ENCODE measurements at places on chromosomes 4 and X.

- DNase-seq = no peak
Observed at GRCh38 chr4:64272432-64272831, 136.8 kb downstream of the TECRL start.

- DNase-seq = no peak
Observed at GRCh38 chr4:150315175-150315574, 236.9 kb downstream of the DCLK2 start.

DNA sequence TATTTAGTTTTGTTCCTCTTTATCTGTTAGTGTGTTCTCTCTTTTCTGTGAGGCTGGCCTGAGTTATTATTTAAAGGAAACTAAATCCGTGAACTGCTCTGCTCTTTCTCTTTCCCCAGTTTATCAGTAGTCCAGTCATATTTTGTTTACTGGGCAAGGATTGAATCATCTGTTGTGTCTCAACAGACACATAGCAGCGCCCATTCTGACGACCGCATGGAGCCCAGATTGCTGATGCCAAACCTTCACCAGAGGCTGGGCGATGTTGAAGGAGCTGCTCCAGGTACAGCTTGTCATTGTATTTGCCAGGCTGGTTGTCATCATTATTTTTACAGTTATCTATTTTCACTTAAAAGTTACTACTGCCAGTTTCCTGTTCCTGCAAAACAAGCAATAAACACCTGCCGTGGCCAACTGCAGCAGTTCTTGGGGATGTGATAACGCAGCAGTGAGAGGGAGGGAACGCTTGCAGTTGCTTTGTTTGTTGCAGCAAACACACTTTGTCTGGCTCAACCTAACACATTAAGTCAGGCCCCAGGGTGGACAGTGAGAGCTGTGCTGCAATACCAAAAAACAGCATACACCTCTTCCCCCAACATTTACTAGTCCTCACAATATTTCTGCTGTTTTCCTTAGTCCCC is 10.1 kb downstream of the REELD1 start:
- DNase-seq = no peak

GRCh38 chrX:37989304-37989703 is 17.0 kb upstream of the SYTL5 start:
- no peak for DNase-seq

DNA sequence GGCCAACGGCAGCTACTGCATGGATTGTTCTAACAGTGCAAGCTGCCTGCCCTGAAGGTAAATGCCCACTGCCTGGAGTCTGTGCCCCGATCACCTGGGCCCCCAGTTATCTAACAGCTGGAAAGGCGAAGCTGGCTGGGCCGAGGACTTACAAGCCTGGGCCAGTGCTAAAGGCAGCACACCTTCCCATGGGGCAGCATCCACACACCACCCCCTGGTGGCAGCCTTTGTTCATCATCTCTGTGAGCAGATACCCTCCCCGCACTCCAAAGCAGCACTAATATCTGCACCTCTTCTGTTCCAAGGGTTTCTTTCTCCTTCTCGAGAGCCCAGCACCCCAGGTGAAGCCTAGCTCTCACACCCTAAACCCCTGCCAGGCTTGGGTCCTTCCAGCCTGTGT is 7.6 kb downstream of the SLC2A9 start:
- no peak for DNase-seq

DNA sequence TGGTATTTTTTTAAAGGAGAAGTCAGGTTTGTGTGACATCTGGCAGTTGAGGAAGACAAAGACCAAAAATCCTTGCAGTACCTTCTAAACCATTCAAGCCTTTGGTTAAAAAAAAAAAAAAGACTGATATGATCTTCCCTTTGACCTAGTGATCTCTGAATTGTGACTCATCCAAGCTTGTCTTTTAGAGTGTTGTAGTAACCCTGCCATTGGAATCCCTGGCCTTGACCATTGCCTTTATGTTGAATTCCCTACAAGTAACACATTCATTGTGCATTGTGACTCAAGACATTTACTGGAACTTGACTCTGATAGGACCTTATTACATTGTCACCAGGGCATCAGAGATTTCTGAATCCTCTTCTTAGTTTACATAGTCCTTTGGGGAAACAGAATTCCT is 1469.0 kb downstream of the TECRL start:
- no peak for DNase-seq

GRCh38 chrX:72475952-72476668 is 96.5 kb downstream of the HDAC8 start:
- DNase-seq = no peak

DNA sequence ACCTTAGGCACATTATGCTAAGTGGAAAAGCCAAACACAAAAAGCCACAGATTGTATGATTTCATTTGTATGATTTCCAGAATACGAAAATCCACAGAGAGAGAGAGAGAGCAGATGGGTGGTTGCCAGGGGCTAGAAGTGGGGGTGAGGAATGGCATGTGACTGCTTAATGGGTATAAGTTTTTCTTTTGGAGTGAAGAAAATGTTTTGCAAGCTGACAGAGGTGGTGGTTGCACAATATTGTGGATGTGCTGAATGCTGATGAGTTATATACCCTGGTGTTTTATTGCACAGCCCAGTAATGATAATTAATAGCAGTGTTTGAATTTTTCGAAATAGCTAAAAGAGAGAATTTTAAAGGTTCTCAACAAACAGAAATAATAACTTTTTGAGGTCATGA is 386.1 kb upstream of the HS3ST1 start:
- DNase-seq = no peak

DNA sequence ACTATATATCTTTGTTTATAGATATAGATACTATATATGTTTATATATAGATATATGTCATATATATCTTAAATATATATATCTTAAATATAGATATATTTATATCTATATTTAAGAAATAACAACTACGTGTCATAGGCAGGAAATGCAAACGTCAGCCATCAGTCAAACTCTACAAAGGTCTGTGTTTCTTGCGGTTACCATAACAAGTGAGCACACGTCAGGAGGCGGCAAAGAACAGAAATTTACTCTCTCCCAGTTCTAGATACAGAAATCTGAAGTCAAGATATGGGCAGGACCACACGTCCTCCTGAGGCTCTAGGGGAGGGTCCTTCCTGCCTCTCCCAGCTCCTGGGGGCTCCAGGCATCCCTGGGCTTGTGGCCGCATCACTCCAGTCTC is 6.5 kb downstream of the PLCXD1 start:
- DNase-seq = no peak

- DNase-seq = no peak
Observed at GRCh38 chr4:158065176-158065575, 107.6 kb downstream of the GASK1B start.

GRCh38 chr4:16039139-16039538 is 44.7 kb downstream of the PROM1 start:
- no peak for DNase-seq

DNA sequence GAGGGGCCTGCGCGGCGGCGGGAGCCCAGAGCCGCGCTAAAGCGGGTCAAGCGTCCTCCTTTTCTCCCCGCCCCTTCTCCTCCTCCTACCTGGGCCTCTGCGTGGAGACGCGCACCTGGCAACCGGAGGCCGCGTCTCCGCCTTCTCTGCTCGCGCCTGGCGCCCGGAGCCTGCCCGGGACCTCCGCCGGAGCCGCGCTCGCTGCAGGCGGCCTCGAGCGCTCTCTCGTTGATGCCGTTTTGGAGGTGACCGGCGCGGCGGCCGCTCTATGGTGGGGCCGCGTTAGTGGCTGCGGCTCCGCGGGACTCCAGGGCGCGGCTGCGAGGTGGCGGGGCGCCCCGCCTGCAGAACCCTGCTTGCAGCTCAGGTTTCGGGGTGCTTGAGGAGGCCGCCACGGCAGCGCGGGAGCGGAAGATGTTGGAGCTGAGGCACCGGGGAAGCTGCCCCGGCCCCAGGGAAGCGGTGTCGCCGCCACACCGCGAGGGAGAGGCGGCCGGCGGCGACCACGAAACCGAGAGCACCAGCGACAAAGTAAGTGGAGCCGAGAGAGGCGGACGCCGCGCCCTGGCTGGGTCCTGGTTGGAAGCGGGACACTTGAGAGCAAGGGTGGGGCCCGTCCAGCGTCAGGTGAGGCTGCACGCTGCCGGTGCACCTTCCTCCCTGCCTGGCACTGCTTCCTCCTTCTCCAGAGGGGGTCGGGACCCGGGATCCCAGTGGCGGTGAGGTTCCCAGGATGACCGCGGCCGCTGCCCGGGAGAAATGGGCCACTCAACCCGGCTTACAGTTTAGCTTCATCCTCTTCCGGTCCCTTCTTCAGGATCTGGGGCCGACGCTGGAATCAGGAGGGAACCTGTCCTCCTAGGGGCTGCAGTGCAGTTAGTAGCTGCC is at the start of gene CDS1:
Gene CDS1 (plus strand): TSS at position 140 of the 888 bp plus-strand sequence. CDS start 275 bp downstream, at position 415.
- DNase-seq = peak; percentile 3

- DNase-seq = no peak
Observed at GRCh38 chrX:135434258-135435138, 12.8 kb downstream of the SMIM10L2A start.

- DNase-seq = no peak
Observed at GRCh38 chr4:185566972-185567371, 31.7 kb upstream of the PDLIM3 start.

DNA sequence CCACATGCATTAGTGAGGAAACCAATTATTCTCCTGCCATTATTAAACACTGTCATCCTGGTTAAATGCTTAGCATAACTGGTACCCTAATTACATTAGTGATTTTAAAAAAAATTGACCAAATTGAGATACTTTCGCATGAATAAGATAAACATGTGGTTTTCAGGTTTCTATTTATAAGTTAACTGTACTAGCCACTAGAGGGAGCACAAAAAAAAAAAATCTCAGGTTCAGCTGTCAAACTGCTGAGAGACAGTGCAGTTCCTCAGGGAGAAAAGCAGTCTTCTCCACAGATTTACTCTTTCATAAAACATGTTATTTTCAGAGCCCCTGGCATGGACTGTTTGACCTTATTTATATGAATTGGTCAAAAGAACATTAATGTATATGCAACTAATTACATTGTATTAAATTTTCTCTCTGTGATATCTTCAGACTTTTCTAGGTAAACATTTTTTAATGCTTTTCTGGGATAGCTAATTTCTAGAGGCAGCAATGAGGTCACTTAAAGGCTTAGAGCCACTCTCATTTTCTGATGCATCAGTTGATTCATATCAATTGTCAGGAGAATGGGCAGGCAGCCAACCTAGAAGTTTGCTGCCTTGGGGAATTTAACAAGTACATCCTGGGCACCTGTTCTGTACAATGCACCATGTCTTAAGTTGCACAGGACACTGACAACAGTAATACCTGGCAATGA is 167.5 kb downstream of the CDS1 start:
- DNase-seq = no peak

DNA sequence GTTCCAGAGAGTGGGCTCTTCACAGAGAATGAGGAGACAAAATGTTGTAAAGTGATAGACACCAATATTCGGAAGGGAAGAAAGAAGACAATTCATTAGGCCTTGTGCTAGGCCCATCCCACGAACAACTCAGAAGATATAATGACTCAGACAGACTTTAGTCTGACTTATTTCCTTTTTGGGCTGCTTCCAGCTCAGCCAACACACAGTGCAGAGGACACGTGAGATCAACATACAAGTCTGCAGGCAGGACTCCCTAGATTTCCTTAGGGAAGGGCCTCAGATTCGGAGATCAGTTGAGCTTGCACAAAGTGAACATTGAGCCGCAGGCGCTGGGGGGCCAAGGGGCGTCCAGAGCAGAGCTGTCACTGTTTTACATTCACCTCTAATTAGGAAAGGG is 290.7 kb upstream of the TENM3 start:
- DNase-seq = no peak

DNA sequence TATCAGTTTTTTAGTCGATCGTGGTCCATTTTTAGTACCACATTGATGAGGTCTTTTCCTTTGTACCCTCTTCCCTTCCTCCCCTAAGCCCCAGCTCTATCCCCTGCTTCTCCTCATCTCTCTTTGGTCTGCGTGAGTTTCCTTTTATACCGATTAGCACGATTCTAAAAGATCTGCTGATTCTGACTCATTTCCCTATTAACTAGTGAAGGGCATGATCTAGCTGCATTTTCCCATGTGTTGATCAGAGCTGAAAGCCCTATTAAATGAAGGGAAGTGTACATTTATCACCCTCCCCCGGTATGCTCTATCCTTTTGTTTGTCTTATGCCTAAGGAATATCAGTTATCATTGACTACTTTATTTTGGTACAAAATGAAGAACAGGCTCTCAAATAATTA is 181.7 kb upstream of the NPY2R start:
- no peak for DNase-seq

DNA sequence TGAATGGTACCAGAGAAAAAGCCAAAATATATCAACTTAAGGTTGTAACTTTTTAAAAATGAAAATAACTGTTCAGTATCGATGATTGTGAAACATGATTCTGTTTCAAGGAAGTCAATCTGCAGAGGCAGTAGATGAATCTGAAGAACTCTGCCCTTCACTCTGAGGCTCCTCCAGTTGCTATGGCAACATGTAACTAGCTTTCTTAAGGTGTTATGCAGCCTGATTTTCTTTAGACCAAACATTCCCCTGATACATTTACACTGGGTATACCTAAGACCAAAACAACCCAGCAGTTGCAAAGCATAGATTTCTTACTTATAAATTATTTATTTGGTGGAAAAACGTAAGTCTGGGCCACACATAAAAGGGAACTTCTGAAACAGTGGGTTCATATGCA is 133.6 kb upstream of the RASGEF1B start:
- no peak for DNase-seq

DNA sequence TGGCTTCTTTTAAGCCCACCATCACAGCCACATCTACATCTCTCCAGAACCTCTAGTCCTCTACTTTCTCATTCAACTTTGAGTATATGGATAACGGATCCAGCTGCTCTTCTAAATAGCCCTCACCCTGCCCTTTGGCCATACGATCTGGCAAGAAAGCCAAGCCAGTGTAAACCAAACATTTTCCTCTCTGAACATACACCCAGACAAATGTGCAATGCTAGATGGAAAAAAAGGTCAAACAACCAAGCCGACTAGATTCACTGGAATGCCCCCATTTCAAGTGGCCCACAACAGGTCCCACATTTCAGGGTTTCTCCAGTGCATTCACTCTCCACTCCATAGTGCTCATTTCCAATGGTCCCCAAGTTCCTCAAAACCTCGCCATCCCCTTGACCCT is 24.0 kb downstream of the USP46 start:
- no peak for DNase-seq

DNA sequence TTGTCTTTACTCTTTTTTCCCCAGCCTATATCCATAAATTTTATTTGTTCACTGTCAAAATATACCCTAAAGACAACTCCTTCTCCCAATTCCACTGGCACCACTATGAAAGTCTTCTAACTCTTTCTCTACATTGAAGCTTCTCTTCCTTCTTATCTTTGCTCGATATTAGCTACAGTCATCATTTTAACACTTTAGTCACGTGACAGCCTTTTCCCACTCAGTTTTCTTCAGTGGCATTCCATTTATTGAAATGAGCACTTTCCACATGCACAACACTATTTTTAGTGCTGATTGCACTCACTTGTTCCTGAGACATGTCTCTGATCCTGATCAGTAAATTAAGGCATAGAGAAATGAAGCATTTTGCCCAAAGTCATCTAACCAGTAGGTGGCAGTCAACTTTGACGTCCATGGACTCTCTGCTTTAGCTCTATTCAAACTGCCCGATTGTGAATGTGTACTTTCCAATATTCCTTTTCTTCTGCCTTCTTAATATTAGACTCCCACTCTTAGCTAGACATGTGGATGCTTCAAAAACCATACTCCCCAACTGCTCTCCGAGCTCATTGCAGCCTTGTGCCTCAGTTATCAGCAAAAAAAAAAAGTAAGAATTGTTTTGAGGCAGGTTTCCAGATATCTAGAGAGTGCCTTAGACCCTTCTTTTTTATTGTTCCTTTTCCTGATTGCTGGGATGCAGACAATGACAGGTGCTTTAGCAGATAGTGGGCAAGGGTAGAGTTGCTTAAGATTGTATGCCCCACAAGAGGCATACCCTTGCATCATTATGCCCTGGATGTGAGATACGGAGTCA is 394.4 kb upstream of the ADGRL3 start:
- no peak for DNase-seq

- DNase-seq = no peak
Observed at GRCh38 chrX:4935401-4935800, 1222.0 kb upstream of the PRKX start.

Measured in CD4-positive, alpha-beta T cell treated with Interleukin-6 at 100 ng/mL for 8 hours (primary cell).